ENCODE measurements at places on chromosomes 3 and 15.
A peak's percentile ranks its signal among the peaks of the same experiment; 100 is the strongest.

DNA sequence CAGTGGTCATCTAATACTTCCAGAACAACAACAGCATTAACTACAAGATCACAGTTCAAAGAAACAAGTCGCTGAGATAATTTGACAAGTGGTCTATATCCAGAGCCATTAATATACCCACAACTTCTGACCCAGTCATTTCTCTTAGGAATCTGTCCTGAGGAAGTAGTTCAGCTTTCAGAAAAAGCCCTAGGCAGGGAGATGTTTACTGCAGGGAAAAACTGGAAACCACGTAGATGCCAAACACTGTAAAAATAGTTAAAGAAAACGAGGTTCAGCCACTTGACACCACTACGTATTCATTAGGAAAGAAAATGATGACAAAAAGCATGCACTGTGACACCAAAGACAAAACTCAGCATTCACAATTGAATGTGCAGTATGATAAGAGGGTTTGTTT, 22.3 kb upstream of the CDCP1 start:
- DNase-seq = no peak

- peak; percentile 34 for DNase-seq
These were observed 128.8 kb upstream of the LMOD3 start for GRCh38 chr3:69251078-69251805.

GRCh38 chr3:62758296-62759066, 116.7 kb downstream of the CADPS start:
- no peak for DNase-seq

GRCh38 chr15:98614681-98615080, 33.7 kb upstream of the IGF1R start:
- no peak for DNase-seq

GRCh38 chr15:36617529-36618196, 38.2 kb downstream of the CDIN1 start:
- DNase-seq = no peak

- no peak for DNase-seq
These were observed 665.0 kb downstream of the OTOL1 start for GRCh38 chr3:162161595-162161994.

DNA sequence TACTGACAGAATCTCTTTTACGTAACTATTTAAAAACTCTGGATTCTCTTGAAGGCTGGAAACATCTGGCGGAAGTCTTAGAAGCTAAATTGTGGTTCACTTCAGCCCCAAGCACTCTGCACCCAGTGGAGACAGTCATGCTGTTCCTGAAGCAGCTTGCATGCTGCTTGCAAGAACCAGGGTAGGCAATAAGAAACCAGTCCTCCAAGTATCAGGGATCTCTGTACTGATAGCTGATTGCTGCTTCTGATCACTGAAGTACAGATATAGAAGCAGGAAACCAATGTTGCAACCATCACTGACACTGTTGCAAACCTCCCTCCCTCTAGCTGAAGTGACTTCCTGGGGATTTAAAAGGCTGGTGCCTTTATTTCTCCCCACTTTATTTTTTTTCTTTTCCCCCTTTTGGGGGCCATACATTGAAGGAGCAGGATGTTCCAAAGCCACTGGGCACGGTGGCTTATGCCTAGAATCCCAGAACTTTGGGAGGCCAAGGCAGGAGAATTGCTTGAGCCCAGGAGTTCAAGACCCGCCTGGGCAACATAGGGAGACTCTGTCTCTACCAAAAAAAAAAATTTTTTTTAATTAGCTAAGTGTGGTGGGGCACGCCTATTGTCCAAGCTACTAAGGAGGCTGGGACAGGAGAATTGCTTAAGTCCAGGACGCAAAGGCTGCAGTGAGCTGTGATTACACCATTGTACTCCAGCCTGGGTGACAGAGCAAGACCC, 15.3 kb downstream of the SPCS1 start:
- no peak for DNase-seq

- no peak for DNase-seq
These were observed 37.2 kb downstream of the AMOTL2 start for GRCh38 chr3:134337071-134337482.

- no peak for DNase-seq
These were observed 172.6 kb downstream of the TBC1D2B start for GRCh38 chr15:77904901-77905300.

DNA sequence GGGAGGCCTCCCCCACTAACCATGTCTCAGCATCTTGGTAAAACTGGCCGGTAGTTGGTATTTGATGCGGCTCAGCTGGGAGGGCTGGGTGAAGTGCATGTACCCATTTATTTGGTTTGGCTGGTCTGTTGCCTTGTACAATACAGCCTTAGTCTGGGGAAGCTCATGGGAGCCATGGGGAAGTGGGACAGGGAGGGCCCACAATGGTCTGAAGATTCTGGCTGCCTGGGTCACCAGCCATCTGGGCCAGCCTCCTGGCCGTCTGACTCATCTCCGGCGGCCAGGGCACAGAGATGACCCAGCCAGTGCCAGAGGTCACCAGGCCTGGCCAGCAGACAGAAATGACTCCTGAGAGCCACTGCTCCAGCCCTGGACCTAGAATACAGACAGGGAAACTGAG, 51.6 kb upstream of the SMAD6 start:
- no peak for DNase-seq

GRCh38 chr3:120300971-120301370, 15.9 kb upstream of the GPR156 start:
- no peak for DNase-seq

DNA sequence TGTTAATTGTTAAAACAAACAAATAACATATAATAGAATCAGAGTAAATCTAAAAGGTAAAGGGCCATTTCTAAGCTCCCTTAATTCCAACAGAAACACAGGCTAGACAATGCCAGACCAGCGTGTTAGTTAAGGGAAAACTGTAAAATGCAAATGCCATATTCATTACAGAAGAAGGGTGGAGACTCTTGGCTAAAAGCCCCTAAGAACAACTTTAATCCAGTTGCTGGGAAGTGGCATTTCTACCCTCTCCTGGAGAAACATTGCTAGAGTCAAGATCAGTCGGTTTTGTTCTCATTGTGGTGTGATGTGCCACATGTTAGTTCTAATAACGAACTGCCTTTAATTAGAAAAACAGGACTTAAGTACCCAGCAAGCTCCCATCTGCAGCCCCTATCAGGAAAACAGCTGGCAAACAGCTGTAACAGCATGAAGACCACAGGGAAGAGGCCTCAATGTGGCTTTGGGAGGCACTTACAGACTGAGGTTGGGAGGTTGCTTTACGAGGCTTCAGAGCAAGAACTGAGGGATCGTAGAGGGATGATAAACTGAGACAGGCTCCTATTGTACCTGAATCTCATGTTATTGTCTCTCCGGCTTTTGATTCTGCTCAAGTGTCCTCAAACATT, 1134.8 kb downstream of the ROBO1 start:
- DNase-seq = no peak

GRCh38 chr3:183818041-183818620, 7.2 kb downstream of the MAP6D1 start:
- no peak for DNase-seq

DNA sequence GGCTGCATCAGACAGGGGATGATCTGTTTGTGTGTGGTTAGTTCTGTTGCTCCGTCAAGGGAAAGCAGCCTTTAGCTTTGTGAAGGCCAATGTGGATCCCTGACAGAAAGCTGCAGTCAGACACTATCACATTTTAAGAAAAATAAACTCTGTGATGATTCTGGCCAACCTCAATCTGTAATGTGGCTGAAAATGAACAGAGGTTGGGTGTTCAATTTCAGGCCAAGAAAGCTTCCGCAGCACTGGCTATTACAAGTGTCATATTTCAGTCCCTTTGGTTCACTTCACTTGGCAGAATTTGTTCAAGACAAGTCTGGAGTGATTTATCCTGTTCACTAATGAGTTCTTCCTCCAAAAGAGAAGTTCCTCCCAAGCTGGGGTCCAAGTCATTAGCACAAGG, 571.8 kb upstream of the IL12A start:
- DNase-seq = peak; percentile 14

- DNase-seq = no peak
These were observed 4.0 kb upstream of the CFAP100 start for GRCh38 chr3:126390751-126391150.

DNA sequence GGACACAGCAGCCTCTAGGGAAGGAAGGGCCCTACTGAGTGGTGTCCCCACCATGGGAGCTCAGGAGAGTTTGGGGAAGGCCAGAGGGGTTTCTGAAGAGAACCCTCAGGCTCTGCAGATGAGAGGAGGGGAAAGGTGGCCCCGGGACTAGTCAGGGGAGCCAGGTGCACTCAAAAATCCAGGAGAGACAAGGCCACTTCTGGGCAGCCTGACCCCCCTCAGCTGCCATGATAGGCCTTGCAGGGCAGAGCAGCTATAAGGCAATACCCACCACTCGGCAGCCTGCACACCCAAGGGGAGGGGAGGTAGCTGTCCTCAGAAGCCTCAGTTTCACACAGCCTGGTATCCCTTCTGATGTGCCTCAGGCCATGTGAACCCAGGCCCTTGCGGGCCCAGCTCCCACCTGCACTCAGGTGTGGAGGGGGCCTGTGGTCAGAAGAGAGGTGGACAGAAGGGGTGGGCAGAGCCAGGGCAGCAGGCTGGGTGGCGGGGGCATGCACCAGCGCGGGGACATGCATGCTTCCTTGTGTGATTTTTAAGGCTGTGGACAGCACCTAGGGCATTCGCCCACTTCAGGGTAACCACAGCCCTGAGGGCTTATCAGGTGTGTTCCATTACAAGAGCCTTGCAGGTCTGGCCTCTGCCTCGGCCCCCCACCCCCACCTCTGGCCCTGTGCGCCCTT, 34.6 kb downstream of the SRPRB start:
- DNase-seq = no peak

DNA sequence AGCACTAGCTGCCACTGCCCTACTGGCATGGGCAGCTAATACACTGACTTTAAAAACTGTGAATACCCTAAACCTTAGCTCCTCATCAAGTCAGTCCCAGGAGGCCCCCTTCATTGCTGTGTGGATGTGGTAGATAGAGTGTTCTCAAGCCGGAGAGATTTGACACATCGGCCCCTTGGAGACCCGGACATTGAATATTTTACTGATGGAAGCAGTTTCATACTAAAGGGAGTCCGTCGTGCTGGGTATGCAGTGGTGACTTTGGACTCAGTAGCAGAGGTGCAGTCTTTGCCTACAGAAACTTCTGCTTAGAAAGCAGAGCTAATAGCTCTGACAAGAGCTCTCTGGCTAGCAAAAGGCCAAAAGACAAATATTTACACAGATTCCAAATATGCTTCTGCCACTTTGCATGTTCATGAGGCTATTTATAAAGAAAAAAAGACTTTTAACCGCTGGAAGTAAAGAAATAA, 17.5 kb downstream of the CCR4 start:
- DNase-seq = no peak

DNA sequence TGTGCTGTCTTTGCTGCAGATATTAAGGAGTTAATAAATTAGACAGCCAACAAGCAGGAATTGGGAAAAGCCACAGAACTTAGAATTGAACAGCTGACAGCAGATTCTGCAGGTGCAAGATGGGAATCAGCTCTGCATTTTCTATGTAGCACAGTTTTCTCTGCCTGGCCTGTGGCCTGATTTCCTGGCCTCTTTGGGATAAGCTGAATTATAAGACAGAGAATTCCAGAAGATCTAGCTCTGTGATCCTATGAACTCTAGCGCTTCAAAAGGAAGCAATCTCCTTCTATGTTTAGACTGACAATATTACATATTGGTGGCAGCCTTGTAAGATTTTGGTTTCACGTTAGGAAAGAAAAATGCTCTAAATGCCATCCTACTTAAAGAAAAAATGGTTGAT, 24.0 kb upstream of the SOX2 start:
- DNase-seq = no peak

DNA sequence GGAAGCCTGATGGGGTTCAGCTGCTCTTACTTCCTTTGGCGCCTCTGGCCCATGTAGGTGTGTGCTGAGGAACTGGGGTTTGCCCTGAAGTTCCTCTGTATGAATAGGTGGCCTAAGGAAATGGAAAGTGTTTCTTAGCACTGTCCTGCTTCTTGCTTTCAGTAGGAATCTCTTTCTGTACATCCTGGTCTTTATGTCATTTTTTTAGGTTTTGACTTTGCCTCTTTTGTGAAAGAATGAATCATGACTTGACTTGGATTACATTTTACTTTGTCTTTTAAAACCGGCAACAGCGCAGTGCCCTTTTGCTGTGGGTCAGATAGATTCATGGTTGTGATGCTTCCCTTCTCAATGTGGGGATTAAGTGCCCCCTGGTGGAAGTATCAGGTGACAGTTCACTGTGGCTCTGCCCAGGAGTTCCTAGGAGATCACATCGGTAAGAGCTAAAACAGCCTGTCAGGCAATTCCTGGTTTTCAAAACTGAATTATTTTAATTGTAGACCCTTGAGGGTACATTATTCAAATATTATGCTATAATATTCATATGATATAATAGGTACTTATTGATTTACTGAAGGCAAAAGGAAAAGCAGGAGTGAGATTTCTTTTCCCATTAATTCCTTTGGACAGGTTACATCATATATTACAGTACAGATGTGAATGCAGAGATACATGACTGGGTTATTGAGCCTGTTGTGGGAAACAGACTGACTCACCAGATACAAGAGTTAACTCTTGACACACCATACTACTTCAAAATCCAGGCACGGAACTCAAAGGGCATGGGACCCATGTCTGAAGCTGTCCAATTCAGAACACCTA, 95.4 kb downstream of the HCN4 start:
- peak; percentile 69 for DNase-seq

DNA sequence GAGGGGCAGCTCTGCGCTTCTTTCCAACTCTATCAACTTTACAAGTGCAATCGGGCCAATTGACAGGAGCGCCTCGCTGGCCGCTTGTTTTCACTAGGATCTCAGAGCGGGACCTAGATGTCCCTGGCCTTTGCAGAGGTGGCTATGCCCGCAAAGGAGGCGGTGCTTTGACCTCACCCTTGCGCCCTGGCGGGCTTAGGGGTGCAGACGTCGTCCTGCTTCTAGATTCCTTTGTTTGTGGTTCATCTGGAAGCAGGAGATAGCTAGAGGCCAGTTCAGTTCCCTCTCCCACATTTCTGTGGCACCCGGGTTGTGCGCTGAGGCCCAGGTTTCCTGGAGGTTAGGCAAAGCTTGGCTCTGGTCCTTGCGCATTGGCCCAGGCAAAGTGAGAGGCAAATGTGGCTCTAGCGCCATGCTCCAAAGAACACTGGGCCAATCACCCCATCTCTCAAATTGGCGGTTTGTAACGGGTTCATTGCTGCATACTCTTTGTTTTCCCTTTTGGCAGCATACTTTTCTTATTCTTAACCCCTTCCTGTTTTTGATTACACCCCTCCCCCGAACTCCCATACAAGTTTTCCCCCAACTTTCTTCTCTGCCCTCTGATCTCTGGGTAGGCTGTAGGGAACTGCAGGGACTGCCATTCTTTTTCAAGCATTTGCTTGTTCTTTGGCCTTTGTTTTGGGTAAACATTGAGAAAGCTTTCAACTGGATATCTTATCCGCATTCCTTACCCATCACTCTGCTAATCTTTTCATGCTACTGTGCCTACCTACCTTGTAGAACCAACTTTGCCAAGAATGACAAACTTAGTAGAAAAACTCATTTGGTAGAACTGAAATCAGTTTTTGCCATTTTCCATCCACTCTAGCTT, 1.4 kb downstream of the PPM1L start:
- peak; percentile 12 for DNase-seq

DNA sequence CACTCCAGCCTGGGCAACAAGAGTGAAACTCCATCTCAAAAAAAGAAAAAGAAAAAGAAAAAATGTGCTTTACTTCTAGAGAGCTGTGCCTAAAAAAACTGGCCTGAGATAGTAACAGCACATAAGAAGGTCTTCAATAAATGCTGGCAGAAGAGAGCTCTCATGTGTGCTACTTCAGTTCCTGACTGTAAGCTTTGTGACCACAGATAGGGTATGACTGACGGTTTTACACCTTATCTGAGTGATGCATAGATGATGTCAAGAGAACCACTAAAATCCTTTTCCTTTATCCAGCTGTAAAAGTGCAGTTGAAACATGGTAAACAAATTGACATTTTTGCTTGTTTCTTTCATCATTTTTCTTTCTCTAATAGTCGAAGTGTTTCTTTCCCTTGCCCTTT, 127.9 kb downstream of the C3orf70 start:
- DNase-seq = no peak

Data from HEK293T (cell line).